Stimulated activated CD8-positive, alpha-beta memory T cell treated with anti-CD3 and anti-CD28 coated beads, Interleukin-4, amount 100 ng/mL, for 24 hours (primary cell): ENCODE measurements at places on chromosomes 3 and 15.

DNA sequence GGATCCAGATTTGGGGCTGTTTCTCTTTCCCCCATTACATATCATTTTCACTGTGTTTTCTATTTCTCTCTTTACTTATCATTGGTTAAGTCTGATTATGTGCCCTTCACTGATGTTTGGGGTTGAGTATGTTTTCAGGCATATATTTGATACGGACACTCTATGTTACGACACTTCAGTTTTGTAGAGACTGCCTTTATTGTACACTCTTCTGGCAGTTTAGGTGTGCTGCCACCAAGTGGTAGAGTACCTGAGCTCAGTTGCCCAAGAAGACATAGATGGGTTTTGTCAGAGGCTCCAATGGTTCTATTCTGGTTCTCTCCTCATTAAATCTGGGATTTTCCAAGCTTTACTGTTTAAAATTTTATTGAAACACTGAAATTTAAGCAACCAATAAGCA, 255.0 kb upstream of the ROPN1 start:
- no peak for DNase-seq

GRCh38 chr3:71533588-71533987, 49.9 kb downstream of the FOXP1 start:
- no peak for DNase-seq

DNA sequence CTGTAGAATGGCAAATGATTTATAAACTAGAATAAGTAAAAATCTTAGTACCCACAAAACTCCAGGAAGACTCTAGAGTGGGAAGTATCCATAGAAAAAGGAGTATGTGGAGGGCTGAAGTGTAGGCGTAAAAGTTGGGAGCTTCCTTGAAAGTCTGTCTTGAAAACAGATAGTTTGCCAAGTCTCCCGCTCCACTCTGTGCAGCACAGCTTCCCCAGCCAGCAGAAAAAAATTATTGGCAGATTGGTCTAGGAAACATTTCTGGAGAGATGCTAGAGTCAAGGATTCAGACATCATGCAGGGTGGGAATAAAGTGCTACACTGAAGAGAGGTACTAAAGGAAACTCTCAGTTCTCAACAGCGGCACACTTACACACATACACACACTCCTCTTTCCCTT, 53.4 kb upstream of the CD200R1L start:
- no peak for DNase-seq

GRCh38 chr3:38458796-38459498, 5.3 kb downstream of the ACVR2B start:
- DNase-seq = no peak

GRCh38 chr15:101151288-101151687, 100.6 kb downstream of the CHSY1 start:
- no peak for DNase-seq
